Activated CD4-positive, alpha-beta T cell treated with anti-CD3 and anti-CD28 coated beads, Interleukin-2, amount 10 ng/mL, durations not matched to agents 7 days and 5 days (primary cell): ENCODE measurements at places on chromosomes 2 and 18. TPM values are rescaled to one million over a fixed set of nuclear protein-coding genes. Genes with fewer than 3 reads are reported as not detected.
A peak's percentile ranks its signal among the peaks of the same experiment; 100 is the strongest.

GRCh38 chr18:79577451-79578395 is 101.9 kb upstream of the CTDP1 start:
- H3K4me3 ChIP-seq, result no peak overlapping the region
- no peaks in the 10 kb centered on the region for H3K27me3 ChIP-seq
- peaks cover 15% of the 10 kb centered on the region for H3K4me1 ChIP-seq
- H3K27ac ChIP-seq, result no peak overlapping the region
- no peak for DNase-seq

DNA sequence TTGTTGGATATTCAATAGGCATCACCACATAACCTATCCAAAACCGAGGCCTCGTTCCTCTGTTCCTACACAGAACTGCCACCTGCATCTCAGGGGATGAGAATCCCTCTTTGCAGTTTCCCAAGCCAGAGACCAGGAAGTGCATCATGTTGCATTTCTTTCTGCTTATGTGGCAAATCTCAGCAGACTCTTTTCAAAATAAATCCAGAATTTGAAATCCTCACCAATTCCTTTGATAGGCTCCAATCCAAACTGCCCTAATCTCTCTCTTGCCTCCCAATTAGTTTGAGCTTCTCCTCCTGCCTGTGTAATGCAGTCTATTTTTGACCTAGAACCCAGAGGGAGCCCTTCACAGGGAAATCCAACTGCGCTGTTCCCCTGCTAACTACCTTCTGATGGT is 215.5 kb downstream of the RNF144A start:
- no peak overlapping the region for H3K4me3 ChIP-seq
- H3K27ac ChIP-seq, result no peak overlapping the region
- H3K36me3 ChIP-seq, result no peaks in the 10 kb centered on the region
- H3K4me1 ChIP-seq, result peaks cover 3% of the 10 kb centered on the region
- no peaks in the 10 kb centered on the region for H3K27me3 ChIP-seq
- no peak for DNase-seq

DNA sequence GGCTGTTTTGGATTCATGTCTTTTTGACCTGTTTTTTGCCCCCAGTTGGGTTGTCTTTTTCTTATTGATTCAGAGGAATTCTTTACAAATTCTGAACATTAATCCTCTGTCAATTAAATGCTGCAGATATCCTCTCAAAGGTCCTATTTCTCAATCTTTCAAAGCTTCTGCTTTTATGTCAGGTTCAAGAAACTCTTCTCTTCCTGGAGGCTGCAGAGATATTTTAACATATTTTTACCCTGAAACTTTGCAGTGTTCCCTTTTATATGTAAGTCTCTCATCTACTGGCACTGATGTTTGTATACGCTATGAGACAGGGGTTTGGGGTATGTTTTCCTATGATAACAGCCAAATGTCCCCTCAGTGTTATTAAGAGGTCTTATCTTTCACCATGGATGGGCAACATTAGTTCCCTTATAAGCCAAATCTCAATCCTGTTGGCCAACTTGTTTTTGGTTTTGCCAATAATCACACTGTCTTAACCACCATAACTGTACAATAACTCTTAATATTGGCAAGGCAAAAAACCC is 159.3 kb downstream of the HDAC4 start:
- no peak for DNase-seq
- H3K4me1 ChIP-seq, result peaks cover 47% of the 10 kb centered on the region
- H3K27me3 ChIP-seq, result no peaks in the 10 kb centered on the region

DNA sequence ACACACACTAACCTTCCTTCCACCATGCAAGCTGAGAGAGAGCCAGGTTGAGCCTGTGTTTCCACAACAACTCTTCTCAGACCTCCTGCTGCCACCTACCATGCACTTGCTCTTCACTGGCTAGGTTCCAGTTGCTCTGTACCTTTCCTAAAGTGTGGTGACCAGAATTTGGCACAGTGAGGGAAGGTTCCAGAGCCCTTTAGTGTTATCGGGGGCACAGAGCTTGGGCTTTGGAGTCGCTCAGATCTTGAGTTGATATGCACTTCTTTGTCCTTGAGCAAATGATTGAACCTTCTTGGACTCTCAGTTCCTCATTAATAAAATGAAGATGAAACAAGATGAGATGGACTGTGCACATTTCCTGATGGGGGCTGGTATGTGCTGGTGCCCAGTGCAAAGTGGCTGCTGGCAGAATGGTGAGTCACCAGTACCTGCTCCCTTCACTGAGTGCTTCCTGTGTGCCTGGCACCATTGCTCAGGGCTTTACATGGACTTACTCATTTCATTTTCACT is 47.1 kb downstream of the NEDD4L start:
- no peaks in the 10 kb centered on the region for H3K4me1 ChIP-seq
- H3K27me3 ChIP-seq, result peaks cover 5% of the 10 kb centered on the region

GRCh38 chr2:63537306-63537705 is 51.0 kb downstream of the WDPCP start:
- H3K27ac ChIP-seq, result no peak overlapping the region
- no peaks in the 10 kb centered on the region for H3K36me3 ChIP-seq
- no peaks in the 10 kb centered on the region for H3K27me3 ChIP-seq
- no peak overlapping the region for H3K4me3 ChIP-seq
- H3K4me1 ChIP-seq, result no peaks in the 10 kb centered on the region

DNA sequence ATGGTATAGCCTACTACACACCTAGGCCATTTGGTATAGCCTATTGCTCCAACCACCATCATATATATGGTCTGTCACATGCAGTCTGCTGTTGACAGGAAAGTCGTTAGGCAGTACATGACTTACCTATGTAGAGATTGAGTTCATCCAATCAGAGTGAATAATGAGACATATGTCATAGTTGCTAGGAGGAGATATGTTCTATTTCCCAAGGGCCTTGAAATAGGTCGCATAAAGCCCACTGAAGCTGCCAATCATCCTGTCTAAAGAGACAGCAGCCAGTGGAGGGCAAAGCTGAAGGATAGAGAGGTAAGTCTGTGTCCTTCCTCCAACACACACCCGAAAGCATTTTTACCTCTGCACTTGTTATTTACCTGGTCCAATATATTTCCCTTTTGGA is 263.4 kb downstream of the PTPRM start:
- no peaks in the 10 kb centered on the region for H3K27me3 ChIP-seq
- H3K27ac ChIP-seq, result no peak overlapping the region
- H3K4me3 ChIP-seq, result no peak overlapping the region
- DNase-seq, result no peak
- H3K36me3 ChIP-seq, result no peaks in the 10 kb centered on the region
- no peaks in the 10 kb centered on the region for H3K4me1 ChIP-seq

DNA sequence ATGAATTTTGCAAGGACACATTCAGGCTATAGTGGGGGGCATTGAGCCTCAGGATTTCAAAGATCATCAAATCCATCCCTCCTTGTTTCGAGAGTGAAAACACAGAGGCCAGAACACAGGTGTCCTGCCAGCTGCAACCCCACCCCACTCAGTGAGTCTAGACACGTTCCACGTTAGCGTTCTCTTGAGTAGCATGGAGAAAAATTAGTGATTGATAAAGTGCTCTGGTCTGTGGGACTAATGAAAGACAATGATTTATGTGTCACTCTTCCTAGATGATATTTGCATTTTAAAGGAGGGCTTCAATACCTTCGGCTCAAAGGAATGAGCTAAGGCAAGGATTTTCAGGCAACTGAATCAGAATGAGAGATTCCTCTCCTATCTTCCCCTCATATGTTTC is 43.8 kb downstream of the SLC4A3 start:
- H3K4me1 ChIP-seq, result no peaks in the 10 kb centered on the region
- H3K4me3 ChIP-seq, result no peak overlapping the region
- no peaks in the 10 kb centered on the region for H3K36me3 ChIP-seq
- H3K27me3 ChIP-seq, result peaks cover 17% of the 10 kb centered on the region

GRCh38 chr2:124267794-124268193 is 242.7 kb downstream of the CNTNAP5 start:
- DNase-seq, result no peak
- H3K27me3 ChIP-seq, result no peaks in the 10 kb centered on the region
- H3K27ac ChIP-seq, result no peak overlapping the region

GRCh38 chr2:24898122-24899109 is 21.6 kb downstream of the ADCY3 start:
- no peaks in the 10 kb centered on the region for H3K4me1 ChIP-seq
- no peak for DNase-seq
- no peaks in the 10 kb centered on the region for H3K27me3 ChIP-seq
- no peak overlapping the region for H3K27ac ChIP-seq

DNA sequence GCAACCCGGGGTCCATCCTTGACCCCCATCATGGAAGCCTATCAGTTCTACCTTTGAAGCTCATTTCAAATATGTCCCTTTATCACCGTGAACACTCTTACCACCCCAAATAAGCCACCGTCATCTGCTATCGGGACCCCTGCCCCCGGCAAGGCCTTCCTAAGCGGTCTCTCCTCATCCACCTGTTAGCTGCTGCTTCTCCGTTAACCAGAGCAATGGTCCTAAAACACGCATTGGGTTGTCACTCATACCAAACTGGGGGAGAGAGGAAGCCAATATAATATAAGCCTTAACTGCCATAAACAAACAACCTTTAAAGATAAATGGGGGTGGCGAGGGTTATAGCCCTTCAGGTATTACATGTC is 680 bp downstream of the ASNSD1 start:
- DNase-seq, result no peak
- peaks cover 30% of the 10 kb centered on the region for H3K36me3 ChIP-seq
- no peaks in the 10 kb centered on the region for H3K27me3 ChIP-seq
- peaks cover 52% of the 10 kb centered on the region for H3K4me1 ChIP-seq

GRCh38 chr2:172228177-172228808 is 125.6 kb upstream of the DLX2 start:
- peaks cover 3% of the 10 kb centered on the region for H3K36me3 ChIP-seq
- peaks cover 12% of the 10 kb centered on the region for H3K27me3 ChIP-seq
- H3K27ac ChIP-seq, result no peak overlapping the region
- peaks cover 22% of the 10 kb centered on the region for H3K4me1 ChIP-seq
- H3K4me3 ChIP-seq, result no peak overlapping the region
- no peak for DNase-seq

DNA sequence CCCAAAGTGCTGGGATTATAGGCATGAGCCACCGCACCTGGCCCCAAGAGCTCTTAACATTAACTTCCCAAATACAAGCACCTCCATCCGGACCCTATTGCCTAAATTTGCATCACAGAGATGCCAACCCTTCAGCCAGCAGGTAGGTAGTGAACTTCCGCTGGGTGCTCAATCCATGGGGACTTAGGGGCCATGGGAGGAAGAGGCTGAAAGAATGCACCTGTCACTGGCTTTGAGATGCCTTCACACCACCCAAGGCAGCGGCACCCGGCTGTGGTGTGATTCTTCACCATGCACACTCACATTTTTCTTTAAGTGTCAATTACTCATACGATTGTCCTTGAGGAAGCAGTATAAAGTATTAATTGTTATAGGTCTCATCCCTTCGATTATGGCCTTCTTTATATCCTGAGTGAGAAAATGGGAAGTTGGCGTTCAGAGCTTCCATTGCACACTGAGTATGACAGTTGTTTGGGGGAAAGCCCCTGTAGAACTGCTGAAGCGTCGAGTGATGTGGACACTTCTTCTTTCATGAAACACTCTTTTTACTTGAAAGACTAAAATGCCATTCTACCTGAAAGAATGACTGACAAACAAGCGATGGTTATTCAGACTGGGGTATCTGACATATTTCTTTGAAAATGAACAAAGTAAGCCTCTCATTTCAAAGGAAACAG is 51.8 kb upstream of the BIN1 start:
- no peaks in the 10 kb centered on the region for H3K4me1 ChIP-seq
- H3K4me3 ChIP-seq, result no peak overlapping the region
- DNase-seq, result no peak
- no peak overlapping the region for H3K27ac ChIP-seq
- H3K36me3 ChIP-seq, result no peaks in the 10 kb centered on the region

- H3K36me3 ChIP-seq, result no peaks in the 10 kb centered on the region
- peaks cover 4% of the 10 kb centered on the region for H3K4me1 ChIP-seq
- DNase-seq, result no peak
- no peaks in the 10 kb centered on the region for H3K27me3 ChIP-seq
- H3K27ac ChIP-seq, result no peak overlapping the region
- no peak overlapping the region for H3K4me3 ChIP-seq
Measured at GRCh38 chr2:40287195-40287594, 164.7 kb downstream of the SLC8A1 start.

GRCh38 chr18:51251625-51252024 is 54.1 kb upstream of the MEX3C start:
- H3K27me3 ChIP-seq, result no peaks in the 10 kb centered on the region
- no peaks in the 10 kb centered on the region for H3K4me1 ChIP-seq
- no peak for DNase-seq
- no peaks in the 10 kb centered on the region for H3K36me3 ChIP-seq
- H3K4me3 ChIP-seq, result no peak overlapping the region
- no peak overlapping the region for H3K27ac ChIP-seq

- H3K27me3 ChIP-seq, result no peaks in the 10 kb centered on the region
- peaks cover 42% of the 10 kb centered on the region for H3K4me1 ChIP-seq
- no peak overlapping the region for H3K4me3 ChIP-seq
- H3K27ac ChIP-seq, result no peak overlapping the region
- DNase-seq, result no peak
Measured at GRCh38 chr2:25816249-25816648, 62.0 kb downstream of the ASXL2 start.

DNA sequence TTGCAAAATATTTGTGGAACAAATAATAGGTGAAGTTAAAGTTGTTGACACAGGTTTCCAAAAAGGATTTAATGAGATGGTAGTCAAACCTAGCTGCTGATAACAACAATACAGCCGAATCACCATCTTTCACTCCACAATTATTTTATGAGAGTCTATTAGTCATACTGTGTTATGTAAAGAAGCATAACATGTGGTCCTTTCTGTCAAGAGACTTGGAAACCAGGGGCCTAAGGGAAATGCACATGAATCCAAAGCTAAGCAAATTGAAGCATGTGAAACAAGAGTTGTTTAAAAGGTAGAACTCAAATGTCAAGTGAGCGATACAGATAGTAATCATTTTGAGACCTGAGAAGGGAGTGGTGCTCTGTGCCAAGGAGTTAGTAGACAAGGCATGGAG is 16.0 kb downstream of the CD28 start:
- peak overlapping the region; percentile 91 for H3K27ac ChIP-seq
- H3K36me3 ChIP-seq, result peaks cover 78% of the 10 kb centered on the region

- no peaks in the 10 kb centered on the region for H3K27me3 ChIP-seq
- peaks cover 15% of the 10 kb centered on the region for H3K36me3 ChIP-seq
- no peak overlapping the region for H3K4me3 ChIP-seq
- peaks cover 13% of the 10 kb centered on the region for H3K4me1 ChIP-seq
- no peak overlapping the region for H3K27ac ChIP-seq
- no peak for DNase-seq
Measured at GRCh38 chr2:97765933-97766332, 52.6 kb downstream of the ZAP70 start.

- no peaks in the 10 kb centered on the region for H3K27me3 ChIP-seq
- peaks cover 59% of the 10 kb centered on the region for H3K36me3 ChIP-seq
- no peak overlapping the region for H3K27ac ChIP-seq
- H3K4me1 ChIP-seq, result peaks cover 8% of the 10 kb centered on the region
- H3K4me3 ChIP-seq, result no peak overlapping the region
Measured at GRCh38 chr2:88038263-88039105, 17.1 kb downstream of the KRCC1 start.

DNA sequence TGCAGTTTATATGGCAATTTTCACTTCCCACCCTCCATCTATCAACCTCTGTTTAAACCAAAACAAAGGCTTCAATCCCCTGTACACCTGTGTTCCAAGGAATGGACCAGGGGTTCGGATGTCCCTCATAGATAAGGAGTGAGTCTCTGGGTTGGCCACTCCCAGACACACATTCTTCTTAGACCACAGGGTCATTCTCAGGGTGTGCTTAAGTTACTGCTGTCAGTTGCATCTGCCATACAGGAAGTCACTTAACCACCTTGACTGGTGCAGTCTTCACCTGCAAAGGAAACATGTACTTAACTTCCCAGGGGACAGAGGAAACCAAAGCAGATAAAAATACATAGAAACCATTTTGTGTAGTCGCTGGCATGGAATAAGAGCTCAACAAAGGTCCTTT is 151.0 kb upstream of the NDUFV2 start:
- H3K4me3 ChIP-seq, result no peak overlapping the region
- peak; percentile 10 for DNase-seq

The CNDP1 gene
- not detected for total RNA-seq

The RTP5 gene
- not detected for total RNA-seq

The TOGARAM2 gene
- total RNA-seq, result 3.7 TPM
